ENCODE measurements at places on chromosomes 7 and 10.

- DNase-seq, result no peak
These were observed 355.6 kb downstream of the RNLS start for GRCh38 chr10:88227342-88228018.

DNA sequence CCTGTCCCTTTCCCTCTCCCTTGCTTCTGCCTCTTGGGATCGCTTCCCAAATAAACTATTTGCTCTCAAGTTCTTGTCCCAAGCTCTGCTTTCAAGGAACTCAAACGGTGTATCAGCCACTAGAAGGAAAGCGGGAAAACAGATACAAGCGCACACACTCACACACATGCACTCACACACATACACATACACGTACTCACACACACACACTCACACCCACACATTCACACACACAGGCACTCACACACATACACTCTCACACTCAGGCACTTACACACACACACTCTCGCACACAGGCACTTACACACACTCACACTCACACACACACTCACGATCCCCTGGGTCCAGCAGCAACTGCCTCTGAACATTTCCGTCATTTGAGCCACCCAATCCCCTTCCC, 121.9 kb downstream of the RAB11FIP2 start:
- DNase-seq, result no peak

DNA sequence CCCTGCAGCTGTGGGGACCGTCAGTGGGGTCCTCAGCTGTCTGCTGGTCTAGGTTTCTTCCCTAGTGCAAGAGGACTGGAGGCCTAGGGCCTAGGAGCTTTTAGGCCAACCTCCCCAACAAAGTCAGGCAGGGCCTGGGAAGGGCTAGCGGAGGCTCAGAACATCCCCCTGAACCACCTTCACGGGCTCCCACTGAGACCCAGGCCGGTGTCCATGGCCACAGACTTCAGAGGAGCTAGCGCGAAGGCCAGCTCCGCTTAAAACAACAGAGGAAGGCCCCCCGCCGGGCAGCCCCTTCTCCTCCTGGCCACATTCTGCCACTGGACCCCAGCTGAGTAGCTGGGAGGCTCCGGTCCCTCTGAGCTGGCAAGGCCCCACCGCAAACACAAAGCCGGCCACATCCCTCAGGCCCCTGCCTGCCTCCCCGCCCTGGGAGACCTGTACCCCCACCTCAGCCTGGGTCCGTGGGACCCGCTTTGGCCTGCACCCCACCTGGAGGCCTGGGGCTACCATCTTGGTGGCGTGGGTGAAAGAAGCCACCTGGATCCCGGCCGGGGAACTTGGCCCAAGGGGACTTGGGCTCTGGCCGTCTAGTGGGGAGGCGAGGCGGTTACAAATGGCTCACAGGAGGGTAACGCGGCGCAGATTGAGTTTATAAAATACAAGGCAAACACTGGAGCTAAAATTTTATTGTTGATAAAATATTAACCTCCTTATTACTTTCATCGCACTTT, 5.4 kb upstream of the UNCX start:
- DNase-seq, result peak; percentile 45

GRCh38 chr10:47104786-47105385, 193.7 kb downstream of the PTPN20 start:
- no peak for DNase-seq

GRCh38 chr7:1963575-1963974, 269.2 kb downstream of the MAD1L1 start:
- no peak for DNase-seq

DNA sequence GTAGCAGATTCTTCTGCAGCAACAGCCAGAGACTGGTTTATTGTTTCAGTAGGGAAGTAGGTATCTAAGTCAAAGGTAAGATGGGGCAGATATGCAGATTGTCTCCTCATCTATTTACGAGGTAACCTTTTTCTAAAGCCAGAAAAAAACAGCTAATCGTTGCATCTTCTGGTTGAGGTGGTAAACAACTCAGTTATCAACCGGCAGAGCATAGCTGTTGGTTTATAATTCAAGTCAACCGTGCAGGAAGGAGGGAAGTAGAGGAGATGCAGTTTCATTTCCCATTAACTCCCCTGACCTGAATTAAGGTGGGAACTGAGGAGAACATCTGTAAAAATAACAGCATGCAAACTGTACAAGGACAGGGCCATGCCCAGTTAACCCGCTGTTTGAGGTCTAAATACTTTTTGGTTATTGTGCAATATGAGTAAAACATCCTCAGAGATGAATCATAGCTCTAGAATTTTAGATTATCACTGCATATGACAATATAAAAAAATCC, 156.5 kb upstream of the ITGB1 start:
- no peak for DNase-seq

DNA sequence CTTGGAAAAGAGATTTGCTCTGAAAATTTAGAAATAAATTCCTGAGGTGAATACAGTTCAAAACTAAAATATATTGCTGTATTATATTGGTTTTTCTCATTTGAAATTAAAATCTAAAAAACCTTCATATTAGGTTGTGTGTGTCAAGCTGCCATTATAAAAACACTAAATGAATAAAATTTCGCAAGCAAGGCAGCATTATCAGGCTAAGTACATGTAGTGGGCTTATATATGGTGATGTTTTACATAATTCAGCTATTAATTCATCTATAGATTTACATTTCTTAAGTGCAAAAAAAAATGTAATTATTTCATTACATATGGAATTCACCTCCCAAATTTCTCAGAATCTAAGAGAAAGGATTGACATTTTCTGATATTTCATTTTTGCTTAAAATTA, 5.3 kb downstream of the MEOX2 start:
- no peak for DNase-seq

DNA sequence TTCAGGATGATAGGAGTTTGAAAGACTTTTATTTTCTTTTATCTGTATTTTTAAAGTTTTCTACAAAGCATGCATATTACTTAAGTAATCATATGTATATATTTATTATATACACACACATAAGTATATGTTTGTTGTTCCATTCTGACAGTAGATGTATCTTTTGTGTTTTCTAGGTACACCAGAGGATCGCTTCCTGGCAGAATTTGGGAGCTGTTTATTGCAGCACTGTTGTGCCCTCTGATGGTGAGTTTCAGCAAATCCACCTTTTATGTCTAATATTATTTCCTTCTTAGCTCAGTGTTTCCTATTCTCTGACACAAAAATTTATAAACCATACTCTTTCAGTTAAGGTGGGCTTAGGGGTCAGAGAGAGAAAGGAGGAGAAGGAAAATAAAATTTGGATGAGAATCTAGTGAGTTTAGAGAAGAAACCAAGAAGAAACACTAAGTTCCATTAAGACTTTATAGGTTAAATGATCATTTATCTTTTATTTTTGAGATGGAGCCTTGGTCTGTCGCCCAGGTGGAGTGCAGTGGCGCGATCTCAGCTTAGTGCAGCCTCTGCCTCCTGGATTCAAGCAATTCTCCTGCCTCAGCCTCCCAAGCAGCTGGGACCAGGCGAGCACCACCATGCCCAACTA, 59.2 kb upstream of the OIT3 start:
- DNase-seq, result peak; percentile 18

DNA sequence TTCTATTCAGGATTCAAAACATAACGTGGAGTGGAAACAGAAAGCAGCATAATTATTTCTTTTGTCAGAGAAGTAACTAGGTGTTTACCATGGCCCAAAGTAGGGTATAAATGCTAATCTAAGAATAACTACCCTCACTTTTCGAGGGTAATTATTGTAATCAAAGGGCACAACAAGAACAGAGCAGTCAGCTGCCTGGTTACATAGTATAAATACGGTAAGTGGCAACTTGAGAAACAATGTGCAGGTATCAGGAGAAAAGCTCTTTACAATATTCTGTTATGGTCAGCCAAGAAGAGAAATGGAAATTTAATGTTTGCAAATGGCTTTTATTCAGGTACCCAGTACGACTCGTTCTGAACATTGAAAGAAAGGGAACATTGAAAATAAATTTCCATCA, 242.0 kb upstream of the NPY start:
- DNase-seq, result no peak

Data from ELF-1 (cell line).